Kidney glomerular epithelial cell (primary cell): ENCODE measurements at places on chromosomes 5 and 9.
A peak's percentile ranks its signal among the peaks of the same experiment; 100 is the strongest.

DNA sequence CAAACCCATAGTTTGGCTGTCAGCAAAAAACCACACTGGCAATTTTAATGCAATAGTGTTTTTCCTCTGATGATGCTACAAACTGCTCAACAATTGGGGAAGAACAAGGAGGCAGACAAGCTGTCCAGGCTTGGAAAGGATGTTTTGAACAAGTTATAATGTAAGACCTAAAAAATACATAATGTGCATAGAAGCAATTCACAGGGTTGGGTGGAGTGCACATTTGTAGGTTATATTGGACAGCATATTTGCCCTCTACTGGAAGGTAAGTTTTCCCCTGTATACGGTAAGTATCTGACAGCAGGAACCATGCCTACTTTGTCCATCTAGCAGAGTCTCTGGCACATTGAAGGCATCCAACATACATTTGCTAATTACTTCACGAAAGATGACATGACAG lies 114.3 kb upstream of the PUM3 start:
- DNase-seq: no peak

GRCh38 chr5:59146729-59147128 lies 563.9 kb downstream of the RAB3C start:
- DNase-seq: no peak

GRCh38 chr9:114291064-114291474 lies 31.8 kb upstream of the ORM1 start:
- DNase-seq: peak; percentile 35

DNA sequence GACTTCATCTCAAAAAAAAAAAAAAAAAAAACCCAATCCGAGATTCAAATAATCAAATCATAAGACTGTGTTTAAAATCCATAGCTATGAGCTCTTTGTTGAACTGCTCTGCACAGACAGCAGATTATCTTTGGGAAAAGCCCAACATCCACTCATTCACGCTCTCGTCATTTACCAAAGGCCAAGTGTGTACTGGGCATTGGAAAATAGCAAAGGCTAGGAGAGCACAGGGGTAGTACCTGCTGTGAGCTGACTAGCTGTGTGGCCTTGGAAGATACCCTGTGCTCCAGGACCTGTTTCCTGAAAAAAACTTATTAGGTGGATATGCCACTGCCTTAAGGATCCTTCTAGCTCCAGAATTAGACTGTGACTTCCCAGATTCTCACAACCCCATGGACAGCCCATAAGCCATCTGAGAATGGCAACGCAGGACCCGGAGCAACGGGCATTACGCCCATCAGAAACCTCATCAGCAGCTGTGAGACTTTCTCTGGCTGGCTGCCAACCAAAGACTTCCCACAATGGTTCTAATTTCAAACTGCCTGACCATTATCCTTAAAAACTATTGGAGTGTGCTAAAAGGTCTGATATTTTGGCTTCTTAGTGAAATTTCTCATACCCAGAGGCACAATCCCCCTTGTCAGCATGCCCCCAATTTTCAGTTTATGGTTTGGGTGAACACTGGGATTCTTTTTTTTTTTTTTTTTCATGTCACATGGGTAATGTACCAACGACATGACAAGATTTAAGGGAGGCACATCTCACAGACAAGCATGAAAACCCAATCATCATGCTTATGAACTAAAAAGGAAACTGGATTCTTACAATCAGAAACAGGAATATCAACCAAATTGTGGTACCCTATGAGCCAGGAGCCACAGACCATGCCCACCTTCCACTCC lies 16.8 kb downstream of the SERINC5 start:
- DNase-seq: peak; percentile 20

- no peak for DNase-seq
Observed at GRCh38 chr5:180599590-180599914, 8.3 kb upstream of the SCGB3A1 start.

GRCh38 chr9:37562826-37563225 lies 13.4 kb downstream of the FBXO10 start:
- no peak for DNase-seq

DNA sequence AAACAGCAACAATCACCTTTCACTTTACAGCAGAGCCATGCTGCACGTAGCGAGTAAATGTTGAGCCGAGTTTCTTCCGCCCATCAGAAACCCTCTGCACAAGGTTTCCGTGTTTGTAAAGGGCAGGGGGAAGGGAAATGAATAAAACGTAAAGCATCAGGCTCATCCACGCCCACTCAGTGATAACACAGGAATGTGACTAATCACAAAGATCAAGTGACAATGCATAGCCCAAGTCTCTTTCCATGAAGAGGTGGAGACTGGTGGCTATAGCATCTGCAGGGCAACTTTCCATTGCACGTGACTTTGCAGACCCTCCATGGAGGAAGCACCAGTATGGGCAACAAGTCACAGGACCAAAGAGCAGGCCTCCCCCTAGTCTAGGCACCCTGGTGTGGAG lies 56.6 kb downstream of the CAMSAP1 start:
- no peak for DNase-seq

DNA sequence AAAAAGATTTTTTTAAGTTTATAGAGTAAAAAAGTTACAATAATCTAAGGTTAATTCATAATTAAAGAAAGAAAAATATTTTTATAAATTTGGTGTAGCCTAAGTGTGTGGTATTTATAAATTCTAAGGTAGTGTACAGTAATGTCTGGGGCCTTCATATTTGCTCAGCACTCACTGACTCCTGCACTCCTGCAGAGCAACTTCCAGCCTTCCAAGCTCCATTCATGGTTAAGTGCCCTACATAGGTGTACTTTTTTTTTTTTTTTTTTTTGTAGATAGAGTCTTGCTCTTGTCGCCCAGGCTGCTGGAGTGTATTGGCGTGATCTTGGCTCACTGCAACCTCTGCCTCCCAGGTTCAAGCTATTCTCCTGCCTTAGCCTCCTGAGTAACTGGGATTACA lies 10.1 kb downstream of the ACOT12 start:
- DNase-seq: no peak

- DNase-seq: peak; percentile 30
Observed at GRCh38 chr9:116547729-116548426, 139.2 kb upstream of the TRIM32 start.

DNA sequence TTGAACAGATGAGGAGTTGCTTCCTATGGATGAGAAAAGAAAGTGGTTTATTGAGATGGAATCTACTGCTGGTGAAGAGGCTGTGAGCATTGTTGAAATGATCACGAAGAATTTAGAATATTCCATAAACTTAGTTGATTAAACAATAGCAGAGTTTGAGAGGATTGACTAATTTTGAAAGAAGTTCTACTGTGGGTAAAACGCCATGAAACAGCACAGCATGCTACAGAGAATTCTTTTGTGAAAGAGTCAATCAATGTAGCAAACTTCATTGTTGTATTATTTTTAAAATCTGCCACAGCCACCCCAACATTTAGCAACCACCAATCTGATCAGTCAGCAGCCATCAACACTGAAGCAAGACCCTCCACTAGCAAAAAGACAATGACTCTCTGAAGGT lies 309.1 kb downstream of the SPOCK1 start:
- no peak for DNase-seq

DNA sequence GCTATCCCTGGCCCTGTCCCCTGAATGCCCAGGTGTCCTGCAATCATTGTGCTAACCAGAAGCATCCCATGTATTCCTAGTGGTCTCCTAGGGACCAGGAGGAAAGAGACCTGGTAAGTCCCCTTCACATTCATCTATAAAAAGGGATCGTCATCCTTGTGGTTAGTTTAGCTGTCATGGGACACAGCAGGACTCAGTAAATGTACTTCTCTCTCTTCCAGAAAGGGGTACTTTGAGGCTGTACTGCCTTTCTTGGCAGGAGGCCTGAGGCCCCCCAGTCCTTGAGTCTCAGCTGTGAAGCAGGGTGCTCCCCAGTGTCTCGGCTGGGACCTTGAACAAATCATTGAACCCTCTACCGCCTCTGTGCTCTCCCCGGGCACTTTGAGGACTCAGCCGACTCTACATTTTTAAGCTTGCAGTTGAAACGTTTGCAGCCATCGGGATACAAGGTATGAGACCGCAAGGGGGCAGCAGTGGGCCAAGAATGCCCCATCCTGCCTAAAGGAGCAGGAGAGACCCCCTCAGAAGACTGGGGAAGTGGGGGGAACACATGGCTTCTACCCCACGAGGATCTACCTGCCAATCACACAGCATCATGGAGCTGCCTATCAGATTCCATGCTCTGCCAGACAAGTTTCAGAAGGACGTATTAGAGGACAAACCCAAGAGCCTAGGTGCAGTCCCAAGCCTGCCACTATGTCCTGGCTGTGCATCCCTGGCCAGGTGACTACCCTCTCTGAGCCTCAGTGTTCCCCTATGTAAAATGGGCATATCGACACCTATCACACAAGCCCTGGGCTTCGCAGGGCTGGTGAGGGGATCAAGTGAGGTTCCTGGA lies 2.4 kb upstream of the PHYKPL start:
- peak; percentile 25 for DNase-seq

DNA sequence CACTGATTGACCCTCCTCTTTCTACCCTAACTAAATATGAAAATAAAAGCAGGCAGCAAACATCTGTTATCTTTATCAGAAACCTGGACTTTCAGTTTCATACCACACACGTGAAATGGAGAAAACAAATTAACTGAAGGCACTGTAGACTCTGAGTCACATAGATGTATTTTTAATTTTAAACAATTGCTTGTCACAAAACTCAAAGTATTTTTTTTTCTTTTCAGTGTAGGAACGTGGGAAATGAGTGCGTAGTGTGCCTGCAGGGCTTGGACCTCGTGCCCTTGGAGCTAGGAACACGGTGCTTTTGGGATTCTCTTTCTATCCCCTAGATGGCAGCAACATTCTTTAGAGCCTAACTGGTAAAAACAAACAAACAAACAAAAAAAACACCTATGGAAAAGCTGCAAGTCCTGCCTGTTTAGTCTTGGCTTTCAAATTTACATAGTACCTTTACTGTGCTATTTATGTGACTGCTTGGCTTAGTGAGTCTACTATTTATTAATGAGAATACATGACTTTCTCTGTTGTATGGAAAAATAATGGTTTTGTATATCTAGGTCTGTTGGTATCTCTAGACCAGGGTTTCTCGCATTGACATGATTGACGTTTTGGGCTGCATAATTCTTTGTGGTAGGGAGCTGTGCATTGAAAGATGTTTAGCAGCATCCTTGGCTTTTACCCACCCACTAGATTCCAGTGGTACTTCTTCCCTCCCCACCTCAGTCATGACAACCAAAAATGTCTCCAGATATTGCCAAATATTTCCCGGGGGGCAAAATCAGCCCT lies 16.8 kb upstream of the ACTBL2 start:
- DNase-seq: peak; percentile 78

DNA sequence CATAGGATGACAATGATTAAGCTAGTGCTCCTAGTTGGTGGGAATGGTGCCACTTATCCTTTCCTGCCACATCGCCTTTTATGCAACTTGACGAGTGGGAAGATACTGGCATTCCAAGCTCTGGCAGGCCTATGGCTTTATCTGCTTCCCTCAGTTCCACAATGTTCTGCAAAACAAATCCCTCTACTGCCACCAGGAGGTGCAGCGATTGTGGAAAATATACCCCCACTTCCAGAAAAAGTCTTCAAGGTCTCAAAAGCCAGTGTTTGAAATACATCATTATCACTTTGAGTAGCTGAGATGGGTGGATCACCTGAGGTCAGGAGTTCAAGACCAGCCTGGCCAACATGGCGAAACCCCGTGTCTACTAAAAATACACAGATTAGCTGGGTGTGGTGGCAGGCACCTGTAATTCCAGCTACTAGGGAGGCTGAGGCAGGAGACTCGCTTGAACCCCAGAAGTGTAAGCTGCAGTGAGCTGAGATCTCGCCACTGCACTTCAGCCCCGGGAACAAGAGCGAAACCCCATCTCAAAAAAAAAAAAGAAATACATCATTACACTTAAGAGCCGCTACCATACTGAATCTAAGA lies 3.4 kb downstream of the CLINT1 start:
- peak; percentile 34 for DNase-seq

DNA sequence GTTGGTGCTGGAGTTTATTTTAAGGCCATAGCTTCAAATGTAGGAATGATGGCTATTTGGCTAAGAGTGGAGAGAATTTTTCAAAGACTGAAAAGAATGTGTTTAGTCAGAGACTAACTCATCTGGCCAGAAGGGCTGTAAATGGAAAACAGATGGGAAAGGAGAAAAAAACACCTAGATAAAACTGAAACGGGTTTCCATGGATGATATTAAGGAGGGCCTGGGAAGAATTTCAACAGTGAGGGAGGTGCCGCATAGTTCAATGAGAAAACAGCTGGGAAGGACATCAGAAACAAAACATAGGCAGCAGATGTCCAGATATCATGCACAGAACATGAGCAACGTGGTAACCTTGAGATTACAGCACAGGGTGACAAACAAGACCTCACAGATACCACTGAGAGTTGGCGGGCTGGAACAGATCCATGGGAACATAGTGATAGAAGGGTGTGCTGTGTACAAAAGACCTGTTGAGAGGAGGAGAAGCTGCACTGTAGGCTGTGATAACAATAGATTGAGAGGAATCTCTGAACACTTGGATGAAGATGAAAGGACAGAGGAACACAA lies 31.2 kb upstream of the RAD23B start:
- DNase-seq: peak; percentile 58

GRCh38 chr5:106121972-106122605 lies 1548.6 kb downstream of the EFNA5 start:
- no peak for DNase-seq

DNA sequence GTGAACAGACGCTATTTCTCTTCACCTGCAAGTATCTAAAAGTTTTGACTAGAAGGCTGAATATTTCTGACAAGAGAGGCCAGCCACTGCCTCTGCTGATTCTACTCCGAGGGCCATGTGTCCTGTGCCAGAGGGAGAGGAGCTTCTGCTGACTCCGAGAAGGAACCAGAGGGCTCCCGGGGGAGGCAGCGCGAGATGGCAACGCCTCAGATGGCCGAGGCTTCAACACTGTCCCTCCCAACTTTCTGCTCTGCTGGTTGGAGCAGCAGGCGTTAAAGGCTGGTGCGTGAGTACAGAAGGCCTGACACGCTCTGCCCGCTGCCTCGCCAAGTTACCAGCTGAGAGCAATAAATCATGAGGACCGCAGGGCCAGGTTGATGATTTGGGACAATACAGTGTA lies 178.8 kb downstream of the GAPVD1 start:
- no peak for DNase-seq

GRCh38 chr9:2824564-2824963 lies 19.3 kb downstream of the PUM3 start:
- DNase-seq: no peak

- no peak for DNase-seq
Observed at GRCh38 chr9:112861155-112861554, 29.5 kb downstream of the SLC46A2 start.

DNA sequence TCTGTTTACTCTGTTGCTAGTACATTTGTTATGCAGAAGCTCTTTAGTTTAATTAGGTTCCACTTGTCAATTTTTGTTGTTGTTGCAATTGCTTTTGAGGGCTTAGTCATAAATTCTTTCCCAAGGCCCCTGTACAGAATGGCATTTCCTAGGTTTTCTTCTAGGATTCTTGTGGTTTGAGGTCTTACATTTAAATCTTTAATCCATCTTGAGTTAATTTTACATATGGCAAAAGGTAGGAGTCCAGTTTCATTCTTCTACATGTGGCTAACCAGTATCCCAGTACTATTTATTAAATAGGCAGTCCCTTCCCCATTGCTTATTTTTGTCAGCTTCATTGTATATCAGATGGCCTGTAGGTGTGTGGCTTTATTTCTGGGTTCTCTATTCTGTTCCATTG lies 792.4 kb downstream of the PTPRD start:
- DNase-seq: peak; percentile 36
